GM10248 (cell line): ENCODE measurements at places on chromosomes 5 and 9.

- DNase-seq = no peak
Measured at GRCh38 chr9:135375001-135375400, 104.6 kb upstream of the PPP1R26 start.

DNA sequence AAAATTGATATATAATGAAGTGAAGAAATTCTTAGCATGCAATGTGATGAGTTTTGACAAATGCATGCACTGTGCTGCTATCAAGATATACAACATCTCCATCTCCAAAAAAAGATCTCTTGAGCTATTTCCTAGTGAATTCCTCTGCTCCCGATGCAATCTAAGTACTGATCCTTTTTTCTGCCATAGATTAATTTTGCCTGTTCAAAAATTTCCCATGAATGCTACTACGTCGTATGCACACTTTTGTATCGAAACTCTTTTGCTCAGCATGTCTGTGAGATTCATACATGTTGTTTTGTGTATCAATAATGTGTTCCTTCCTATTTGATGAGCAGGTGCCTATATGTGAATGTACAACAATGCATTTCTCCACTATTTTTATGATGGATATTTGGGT lies 647.4 kb downstream of the MTRR start:
- DNase-seq = no peak

DNA sequence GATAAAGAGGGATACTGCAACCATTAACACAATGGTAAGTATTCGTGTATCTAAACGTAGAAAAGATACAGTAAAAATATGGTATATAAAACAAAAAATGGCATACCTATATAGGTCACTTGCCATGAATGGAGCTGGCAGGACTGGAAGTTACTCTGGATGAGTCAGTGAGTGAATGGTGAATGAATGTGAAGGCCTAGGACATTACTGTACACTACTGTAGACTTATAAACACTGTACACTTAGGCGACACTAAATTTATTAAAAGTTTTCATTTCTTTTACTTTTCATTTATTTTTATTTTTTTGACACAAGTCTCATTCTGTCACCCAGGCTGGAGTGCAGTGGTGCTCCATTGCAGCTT lies 14.1 kb downstream of the TDRD7 start:
- no peak for DNase-seq

- DNase-seq = no peak
Measured at GRCh38 chr9:128325629-128326028, 3.0 kb downstream of the COQ4 start.

DNA sequence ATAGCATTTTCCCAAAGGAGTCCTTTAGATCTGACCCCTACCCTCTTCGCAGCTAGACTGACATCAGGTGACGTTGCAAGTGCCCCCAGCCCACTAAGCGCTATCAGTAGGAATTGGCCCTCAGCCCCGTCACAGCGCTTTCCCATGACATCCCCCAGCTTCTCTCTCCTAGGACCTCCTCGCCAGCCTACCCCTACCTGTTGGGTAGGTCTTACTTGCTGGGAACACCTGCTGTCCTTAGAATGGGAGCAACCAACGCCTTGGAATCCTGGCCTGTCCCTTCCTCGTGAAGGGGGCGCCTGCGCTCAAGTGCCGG lies 584 bp upstream of the PIP5K1B start:
- no peak for DNase-seq

GRCh38 chr9:69812068-69813000 lies 8.3 kb upstream of the CFAP95 start:
- no peak for DNase-seq

- DNase-seq = no peak
Measured at GRCh38 chr9:71130521-71130920, 9.1 kb upstream of the TRPM3 start.

- DNase-seq = no peak
Measured at GRCh38 chr9:126443144-126443543, 116.5 kb downstream of the MVB12B start.

- DNase-seq = no peak
Measured at GRCh38 chr5:10145923-10146401, 103.7 kb downstream of the ATPSCKMT start.

GRCh38 chr5:35384658-35385057 lies 154.4 kb upstream of the PRLR start:
- no peak for DNase-seq
